ENCODE measurements at places on chromosomes 1 and 21.

DNA sequence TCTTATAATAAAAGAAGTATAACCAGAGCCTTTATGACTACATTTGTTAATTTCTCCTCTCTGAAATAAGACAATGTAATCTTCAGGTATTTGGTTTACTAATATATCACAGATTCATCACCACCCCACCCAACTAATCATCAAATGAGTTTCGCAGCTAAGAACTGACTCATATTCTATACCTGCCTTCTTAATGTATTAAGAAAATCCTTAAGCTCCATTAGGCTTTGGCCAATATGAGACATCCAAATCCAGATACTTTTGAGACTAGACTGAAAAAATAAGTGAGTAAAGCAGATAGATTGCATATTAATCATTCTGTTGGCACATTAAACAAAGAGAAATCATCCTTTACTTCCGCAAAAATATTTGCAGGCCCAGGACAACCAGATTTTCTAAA, 18.7 kb upstream of the FMO2 start:
- no peak for DNase-seq

DNA sequence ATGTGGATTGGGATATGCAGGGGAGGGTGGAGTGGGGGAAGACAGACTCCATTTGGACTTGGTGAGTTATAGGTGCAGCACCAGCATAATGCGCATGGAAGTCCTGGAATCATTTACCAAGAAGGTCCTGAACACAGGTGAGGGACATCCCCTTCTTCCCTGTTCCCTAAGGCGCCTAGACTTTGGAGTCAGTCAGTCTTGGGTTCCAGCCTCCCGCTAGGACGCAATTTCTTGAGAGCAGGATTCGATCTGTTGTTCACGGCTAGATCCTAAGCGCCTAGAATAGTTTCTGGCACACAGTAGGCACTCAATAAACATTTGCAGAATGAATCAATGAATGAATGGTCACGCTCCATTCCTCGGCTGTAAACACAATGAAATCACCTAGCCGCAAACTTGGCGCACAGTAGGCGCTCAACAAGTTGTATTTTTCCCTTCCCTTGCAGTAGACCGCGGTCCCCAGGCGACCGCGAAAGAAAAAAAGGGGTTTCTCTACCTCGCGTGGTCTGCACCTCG, 1.0 kb upstream of the AK4 start:
- no peak for DNase-seq

DNA sequence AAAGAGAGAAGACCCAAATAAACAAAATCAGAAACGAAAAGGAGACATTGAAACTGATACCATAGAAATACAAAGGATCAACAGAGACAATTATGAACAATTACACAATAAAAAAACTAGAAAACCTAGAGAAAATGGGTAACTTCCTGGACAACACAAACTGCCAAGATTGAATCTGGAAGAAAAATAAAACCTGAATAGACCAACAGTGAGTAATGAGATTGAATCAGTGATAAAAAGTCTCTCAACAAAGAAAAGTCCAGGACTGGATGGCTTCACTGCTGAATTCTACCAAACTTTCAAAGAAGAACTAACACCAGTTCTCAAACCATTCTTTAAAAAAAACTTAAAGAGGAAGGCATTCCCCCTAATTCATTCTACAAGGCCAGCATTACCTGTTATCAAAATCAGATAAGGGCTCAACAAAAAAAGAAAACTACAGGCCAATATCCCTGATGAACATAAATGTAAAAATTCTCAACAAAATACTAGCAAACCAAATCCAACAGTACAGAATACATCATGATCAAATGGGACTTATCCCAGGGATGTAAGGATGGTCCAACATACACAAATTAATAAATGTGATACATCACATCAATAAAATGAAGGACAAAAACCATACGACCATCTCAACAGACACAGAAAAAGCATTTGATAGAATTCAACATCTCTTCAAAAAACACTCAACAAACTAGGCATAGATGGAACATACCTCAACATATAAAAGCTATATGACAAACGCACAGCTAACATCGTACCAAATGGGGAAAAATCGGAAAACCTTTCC, 119.9 kb downstream of the ACBD6 start:
- no peak for DNase-seq

DNA sequence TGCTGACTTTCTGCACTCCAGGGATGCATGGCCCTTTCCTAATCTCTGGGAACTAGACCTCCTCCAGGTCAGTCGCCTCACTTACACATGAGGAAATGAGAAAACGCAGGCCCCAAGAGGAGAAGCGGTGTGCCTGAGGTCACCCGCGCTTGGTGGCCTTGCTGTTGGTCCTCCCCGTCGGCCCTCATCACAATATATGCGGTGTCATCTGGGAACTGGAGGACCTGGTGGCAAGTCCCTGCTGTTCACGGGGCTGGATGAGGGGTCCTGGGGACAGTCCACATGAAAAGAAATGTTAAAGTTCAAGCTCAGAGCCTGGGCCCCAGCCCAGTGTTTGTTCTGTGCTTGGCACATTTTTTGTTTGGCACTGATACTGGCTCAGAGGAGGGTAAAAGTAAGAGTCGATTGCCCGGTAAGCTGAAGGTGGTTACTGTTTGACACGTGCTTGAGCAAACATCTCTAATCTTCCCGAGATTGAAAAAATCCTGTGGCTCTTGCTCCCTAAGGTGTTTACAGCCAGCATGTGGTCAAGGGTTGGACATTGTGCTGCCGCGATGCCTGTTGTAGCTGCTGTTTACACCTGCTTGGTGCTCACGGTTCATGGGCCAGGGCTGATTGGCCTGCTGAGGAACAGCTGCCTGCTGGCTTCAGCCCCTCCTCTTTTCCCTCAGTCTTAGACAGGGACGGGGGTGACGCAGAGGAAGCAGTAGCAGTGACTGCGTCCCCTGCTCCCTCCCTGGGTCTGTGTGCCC, 5.2 kb downstream of the COQ8A start:
- no peak for DNase-seq

GRCh38 chr1:14919751-14920150, 233.8 kb upstream of the TMEM51 start:
- no peak for DNase-seq

DNA sequence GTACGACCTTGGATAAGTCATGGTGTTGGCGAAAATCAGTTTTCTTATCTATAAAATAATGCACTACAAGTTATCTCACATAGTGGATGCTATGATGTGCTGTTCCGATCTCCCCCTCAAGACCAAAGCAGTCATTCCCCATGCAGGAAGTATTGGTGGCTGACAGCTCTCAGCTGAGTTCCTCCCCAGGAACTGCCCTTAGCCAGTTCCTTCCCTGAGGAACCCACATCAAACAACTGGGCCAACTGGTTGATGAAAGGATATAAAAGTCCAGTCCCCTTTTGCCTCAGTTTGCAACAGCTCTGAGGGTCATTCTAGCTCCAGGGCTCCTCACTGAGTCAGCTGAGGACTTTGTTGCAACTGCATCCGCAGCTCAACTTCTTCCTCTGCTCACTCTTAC, 16.1 kb upstream of the SLAMF1 start:
- no peak for DNase-seq

- DNase-seq: no peak
These were observed 144.8 kb upstream of the SAMSN1 start for GRCh38 chr21:14690886-14691285.

DNA sequence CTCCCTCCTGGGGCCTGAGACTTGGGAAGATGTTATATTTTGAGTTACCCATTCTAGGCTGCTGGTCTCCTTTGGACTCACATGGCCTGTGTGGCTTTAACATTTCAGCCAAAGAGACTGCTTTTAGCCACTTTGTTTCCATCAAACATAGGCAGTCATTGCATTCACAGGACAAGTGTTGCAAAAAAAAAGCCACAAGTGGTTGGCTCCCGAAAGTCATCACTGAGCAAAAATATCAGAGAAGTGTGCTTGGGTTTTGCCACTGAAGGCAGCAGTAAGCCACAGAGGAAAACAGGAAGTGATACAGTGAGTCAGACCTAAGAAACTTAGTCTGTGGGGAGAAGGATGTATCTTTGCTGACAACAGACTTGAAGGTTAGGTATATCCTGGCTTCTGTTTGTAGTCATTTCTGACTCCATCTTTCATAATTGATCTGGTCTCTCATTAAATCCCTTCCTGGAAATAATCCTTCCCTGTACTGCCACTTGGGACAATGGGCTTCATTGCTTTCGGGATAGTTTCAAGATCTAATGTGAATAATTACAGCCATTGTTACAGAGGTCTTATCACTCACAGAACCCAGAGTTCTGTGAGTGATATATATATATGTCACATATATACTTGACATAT, 80.9 kb downstream of the COLGALT2 start:
- peak; percentile 85 for DNase-seq
